ENCODE measurements at places on chromosomes 2 and 18.

- no peak for DNase-seq
These were observed 35.2 kb downstream of the PTMA start for GRCh38 chr2:231743376-231744116.

DNA sequence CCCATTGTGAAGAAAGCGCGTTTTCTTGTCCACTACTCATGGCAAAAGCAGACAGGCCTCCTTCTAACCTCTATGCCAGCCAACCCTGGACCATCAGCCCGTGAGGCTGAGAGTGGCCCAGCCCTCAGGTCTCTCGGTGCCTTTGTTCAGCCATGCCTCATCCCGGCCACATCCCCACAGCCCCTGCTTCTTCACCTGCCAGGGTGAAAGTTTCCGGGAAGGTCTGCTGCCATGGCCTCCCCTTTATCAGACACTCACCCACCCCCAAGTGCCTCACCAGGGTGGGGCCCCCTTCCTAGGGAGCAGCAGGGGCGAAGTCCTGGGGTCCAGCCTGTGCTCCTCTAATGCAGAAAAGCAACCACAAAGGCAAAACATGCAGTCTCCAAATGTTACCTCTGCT lies 478.4 kb upstream of the SALL3 start:
- no peak for DNase-seq

- DNase-seq: no peak
These were observed 549.5 kb upstream of the ID2 start for GRCh38 chr2:8132351-8132831.

DNA sequence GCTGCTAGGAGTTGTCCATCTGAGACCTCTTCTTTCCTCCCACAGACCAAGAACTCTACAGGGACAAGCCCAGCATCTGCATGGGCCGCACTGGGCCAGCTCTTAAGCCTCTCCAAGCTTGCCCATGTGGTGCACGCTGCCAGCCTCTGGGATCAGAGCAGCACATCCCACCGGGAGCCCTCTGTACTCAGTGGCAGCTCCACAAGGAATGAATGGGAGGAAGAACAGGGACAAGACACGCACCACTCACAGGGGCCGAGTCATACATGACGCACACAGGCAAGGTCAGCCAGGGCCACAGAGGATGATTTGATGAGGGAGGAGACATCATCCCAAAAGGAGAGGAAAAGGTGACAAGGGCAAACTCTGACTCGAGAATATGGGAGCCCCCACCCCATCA lies 268.3 kb downstream of the KLHL29 start:
- no peak for DNase-seq

GRCh38 chr18:7754725-7755181 lies 187.6 kb downstream of the PTPRM start:
- DNase-seq: no peak

GRCh38 chr18:9683418-9684396 lies 24.4 kb upstream of the RAB31 start:
- DNase-seq: no peak

GRCh38 chr2:19731037-19731436 lies 170.7 kb downstream of the TTC32 start:
- DNase-seq: no peak

GRCh38 chr2:62283147-62283546 lies 87.2 kb downstream of the B3GNT2 start:
- DNase-seq: no peak

DNA sequence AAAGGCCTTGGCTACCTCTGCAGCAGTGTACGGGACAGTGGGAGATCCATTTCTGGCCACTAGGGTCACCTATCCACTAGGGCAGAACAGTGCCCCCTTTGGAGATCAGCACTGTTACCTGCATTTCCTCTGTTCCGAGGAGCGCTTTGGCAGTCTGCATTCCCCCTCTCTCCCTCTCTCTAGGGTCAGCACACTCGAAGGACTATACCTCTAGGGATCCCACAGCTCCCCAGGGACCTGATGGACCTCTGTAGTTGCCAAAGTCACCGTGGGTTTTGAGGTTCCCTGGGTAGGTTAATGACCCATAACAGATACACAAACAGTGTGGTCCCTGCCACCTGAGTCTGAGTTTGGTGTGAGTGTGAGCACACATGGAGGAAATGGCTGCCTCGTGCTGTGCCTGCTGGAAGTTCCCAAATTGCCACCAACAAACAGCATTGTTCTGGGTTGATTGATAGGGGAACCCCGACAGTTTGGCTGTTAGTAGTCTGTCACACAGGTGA lies 99.8 kb upstream of the VWC2L start:
- no peak for DNase-seq
